Fibroblast of the aortic adventitia (primary cell): ENCODE measurements at places on chromosomes 1 and 21.

GRCh38 chr1:176522310-176522845, 59.4 kb downstream of the PAPPA2 start:
- DNase-seq = no peak

DNA sequence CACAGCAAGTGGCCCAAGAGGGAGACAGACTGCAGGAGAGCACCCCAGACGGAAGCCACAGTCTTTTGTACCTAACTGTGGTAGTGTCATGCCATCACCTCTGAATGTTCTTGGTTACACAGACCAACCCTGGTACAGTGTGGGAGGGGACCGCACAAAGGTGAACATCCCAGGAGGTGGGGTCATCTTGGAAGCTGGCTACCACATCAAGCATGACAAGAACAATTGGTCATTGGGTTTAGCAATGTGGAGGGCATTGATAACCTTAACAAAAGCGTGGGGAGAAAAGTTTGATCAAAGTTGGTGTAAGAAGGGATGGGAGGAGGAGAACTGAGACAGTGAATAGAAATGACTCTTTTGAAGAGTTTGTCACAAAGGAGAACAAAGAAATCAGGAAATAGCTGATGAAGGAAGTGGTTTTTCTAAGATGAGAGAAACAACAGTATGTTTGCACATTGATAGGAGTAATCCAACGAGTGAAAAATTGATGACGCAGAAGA, 87.1 kb upstream of the CACNA1E start:
- no peak for DNase-seq

DNA sequence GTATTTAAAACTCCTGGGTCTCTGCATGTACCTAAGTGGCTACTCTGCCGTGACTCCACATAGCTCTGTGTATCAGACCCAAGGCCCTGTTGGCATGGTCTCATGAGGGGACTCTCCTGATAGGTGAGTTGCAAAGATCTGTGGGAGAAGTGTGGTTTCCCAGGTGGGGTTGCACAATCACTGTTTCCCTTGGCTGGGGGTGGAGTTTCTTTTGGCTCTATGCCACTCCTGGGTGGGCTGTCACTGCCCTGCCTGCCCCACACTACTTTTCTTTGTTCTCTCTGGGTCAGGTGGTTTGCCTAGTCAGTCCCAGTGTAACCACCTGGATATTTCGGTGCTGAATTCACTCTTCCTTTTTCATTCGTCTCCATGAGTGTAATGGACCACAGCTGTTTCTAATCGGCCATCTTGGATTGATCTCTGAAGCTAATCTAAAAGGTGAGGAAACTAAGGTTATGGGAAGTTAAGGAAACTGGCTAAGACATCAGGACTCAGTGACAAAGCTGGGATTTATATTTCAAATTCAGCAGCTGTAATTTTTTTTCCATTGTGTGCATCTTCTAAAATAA, 97.1 kb upstream of the CACYBP start:
- DNase-seq = no peak

- no peak for DNase-seq
Observed at GRCh38 chr1:162185314-162186025, 116.0 kb downstream of the NOS1AP start.

GRCh38 chr1:59666106-59666505, 148.6 kb upstream of the HOOK1 start:
- DNase-seq = no peak

DNA sequence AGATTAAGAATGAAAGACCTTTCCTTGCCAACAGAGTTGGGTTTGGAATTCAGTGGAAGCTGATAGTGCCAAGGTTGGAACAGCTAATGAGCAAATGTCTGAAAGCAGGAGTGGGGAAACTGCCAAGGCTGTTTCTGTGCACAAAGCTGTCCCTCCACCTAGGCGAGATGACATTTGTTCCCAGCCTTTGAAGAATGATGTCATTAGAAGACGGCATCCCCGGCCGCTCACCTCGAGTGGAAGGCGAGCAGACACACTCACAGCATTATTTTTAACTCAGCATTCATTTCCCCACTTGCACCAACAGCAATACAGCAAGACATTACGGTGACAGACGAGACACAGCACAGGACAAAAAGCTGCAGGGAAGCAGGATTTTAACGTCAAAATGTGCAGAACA, 463.9 kb downstream of the PCP4 start:
- no peak for DNase-seq
